Nucleus accumbens (tissue), 56 donors: ENCODE measurements at places on chromosomes 13 and 19.
A peak's percentile ranks its signal among the peaks of the same experiment; 100 is the strongest.

- no peak for DNase-seq
Measured at GRCh38 chr19:40613690-40614621, 12.8 kb downstream of the LTBP4 start.

GRCh38 chr13:53398051-53398450, 369.4 kb downstream of the OLFM4 start:
- DNase-seq: no peak

DNA sequence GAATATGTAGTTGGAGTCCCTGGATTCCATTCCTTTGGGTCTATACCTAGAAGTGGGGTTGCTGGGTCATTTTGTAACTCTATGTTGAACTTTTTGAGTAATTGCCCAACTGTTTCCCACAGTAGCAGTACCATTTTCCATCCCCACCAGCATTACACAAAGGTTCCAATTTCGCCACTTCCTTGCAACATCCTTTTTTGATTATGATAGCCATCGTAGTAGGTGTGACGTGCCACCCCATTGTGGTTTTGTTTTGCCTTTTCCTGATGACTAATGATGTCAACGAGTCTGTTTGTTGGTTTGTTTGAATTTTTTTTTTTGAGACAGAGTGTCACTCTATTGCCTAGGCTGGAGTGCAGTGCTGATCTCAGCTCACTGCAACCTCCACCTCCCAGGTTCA, 3.3 kb upstream of the PEX11G start:
- DNase-seq: no peak

GRCh38 chr13:20182231-20182846, 10.4 kb downstream of the GJB2 start:
- DNase-seq: peak; percentile 45

GRCh38 chr19:6958791-6959190, 62.4 kb downstream of the MBD3L2B start:
- DNase-seq: no peak

- no peak for DNase-seq
Measured at GRCh38 chr19:19119325-19120237, 18.7 kb downstream of the TMEM161A start.

DNA sequence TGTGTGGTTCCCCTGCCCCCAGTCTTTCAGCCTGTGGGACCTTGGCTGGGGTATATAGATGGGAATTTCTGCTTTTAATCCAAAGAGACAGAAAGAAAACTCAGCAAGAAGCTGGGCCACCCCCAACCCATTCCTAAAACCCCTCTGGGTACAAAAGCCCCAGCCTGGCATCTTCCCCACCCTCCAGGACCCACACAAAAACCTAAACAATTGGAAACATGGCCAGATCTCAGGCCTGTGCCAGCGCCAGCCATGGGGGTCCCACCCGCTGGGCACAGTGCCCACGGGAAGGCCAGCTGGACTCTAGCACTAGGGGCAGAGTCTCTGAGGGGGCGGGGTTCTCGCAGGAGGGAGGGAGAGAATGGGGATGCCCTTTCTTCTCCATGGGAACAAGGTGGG, 8.6 kb downstream of the LYL1 start:
- no peak for DNase-seq

- DNase-seq: no peak
Measured at GRCh38 chr13:23617551-23618024, 47.4 kb downstream of the TNFRSF19 start.

DNA sequence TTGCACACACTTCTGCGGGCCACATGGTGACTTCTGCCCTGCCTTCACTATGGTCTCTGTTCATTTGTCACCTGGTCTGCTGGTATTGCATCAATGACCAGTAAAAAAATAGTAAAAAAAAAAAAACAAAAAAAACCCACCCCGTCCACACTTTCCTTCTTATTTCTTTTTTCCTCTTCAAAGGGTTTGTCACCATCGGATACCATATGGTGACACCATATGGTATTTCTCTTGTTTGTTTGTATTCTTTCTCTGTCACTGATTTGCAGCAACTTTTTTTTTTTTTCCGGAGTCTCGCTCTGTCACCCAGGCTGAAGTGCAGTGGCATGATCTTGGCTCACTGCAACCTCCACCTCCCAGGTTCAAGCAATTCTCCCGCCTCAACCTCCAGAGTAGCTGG, 26.2 kb upstream of the OR7C2 start:
- no peak for DNase-seq

- no peak for DNase-seq
Measured at GRCh38 chr13:94588541-94588940, 7.4 kb downstream of the TGDS start.

DNA sequence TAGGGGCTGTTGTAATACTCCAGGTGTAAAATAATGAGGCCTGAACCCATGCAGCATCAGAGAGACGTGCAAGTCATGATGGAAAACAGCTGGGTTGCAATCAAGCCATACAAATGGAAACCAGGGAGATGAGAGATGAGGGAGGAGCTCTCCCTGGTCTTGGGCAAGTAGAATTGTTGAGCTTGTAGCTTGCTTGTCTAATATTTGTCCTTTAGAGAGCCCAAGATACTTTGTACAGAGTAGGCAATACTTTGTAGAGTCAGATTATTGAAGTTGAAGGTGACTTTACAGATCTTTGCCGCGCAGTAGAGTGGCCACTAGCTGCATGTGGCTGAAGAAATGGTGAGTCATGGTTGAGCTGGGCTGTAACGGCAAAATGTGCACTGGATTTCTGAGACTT, 8.3 kb downstream of the ATP8A2 start:
- DNase-seq: no peak

GRCh38 chr13:70814684-70815083, 706.4 kb upstream of the KLHL1 start:
- no peak for DNase-seq

DNA sequence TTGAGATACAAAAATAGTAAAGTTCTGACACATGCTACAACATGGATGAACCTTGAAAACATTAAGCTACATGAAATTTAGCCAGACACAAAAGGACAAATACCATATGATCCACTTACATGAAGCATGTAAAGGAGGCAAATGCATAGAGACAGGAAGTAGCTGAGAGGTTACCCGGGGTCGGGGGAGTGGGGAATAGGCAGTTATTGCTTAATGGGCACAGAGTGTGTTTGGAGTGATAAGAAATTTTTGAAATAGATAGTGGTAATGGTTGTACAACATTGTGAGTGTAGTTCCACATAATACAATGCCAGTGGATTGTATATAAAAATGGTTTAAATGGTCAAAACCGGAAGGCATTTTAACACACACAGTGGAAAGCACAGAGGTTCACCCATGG, 4.3 kb downstream of the N4BP2L1 start:
- no peak for DNase-seq

GRCh38 chr13:73924607-73925006, 209.6 kb downstream of the KLF12 start:
- no peak for DNase-seq

GRCh38 chr13:100773923-100774663, 99.5 kb upstream of the TMTC4 start:
- DNase-seq: no peak

- no peak for DNase-seq
Measured at GRCh38 chr13:43005460-43006236, 13.6 kb upstream of the EPSTI1 start.

DNA sequence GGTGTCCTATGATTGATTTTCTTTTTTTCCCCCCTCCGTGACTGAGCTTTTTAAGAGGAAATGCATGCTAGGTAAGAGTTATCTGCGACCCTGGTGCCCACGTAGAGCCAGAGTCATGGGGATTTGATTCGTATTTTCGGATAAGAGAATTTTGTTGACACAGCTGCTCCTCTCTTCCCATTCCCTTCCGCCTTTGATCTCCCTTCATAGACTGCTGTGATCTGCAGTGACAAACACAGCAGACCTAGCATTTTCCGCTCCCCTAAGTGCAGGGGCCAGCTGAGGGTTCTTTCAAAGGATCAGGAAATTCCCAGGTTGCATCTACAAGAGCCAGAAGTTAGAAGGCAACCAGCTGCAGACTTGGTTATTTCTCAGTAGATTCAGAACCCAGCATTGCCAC, 70.5 kb downstream of the ZNF568 start:
- DNase-seq: no peak

- DNase-seq: no peak
Measured at GRCh38 chr19:33499248-33499647, 22.3 kb downstream of the PEPD start.

- no peak for DNase-seq
Measured at GRCh38 chr19:46775642-46776258, 12.6 kb downstream of the SLC1A5 start.

GRCh38 chr13:110161112-110161882, 145.7 kb downstream of the COL4A1 start:
- DNase-seq: no peak

DNA sequence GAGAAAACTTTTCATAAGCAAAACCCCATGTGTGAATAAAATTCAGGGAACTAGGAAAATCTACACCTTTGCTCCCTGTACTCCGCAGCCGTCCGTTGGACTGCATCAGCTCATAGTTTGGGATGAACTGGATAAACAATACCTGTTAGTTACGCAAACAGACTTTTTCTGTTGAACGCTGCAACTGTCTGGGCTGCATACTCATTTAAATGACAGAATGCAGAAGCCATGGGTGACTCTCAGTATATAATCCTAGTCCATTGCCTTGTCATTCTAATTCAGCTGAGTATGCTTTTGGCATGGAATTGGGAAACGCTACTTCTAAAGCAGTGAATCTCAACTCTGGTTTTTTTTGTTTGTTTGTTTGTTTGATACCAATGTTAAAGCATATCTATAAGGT, 151.6 kb downstream of the SLITRK1 start:
- DNase-seq: no peak

DNA sequence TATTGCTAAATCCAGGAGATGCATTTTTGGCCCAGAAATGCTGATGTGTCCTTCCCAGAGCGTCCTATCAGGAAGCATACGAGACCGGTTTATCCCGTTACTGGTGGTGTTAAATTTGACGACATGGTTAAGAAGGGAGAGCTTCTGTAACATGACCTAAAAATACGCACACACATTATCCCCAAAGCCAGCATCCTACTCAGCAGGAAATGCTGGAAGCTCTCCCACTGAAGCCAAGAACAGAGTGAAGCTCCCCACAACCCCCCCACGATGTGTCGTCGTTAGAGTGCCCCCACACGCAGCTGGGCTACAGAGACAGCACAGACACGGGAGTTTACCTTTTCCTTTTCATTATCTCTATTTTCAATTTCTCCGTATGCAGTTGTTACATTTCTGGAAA, 45.1 kb upstream of the MCF2L start:
- DNase-seq: no peak

GRCh38 chr13:113491418-113491883, 940 bp upstream of the DCUN1D2 start:
- DNase-seq: no peak
